Activated T-cell treated with anti-CD3 and anti-CD28 coated beads for 48 hours (primary cell): ENCODE measurements at places on chromosomes 12 and 14.

DNA sequence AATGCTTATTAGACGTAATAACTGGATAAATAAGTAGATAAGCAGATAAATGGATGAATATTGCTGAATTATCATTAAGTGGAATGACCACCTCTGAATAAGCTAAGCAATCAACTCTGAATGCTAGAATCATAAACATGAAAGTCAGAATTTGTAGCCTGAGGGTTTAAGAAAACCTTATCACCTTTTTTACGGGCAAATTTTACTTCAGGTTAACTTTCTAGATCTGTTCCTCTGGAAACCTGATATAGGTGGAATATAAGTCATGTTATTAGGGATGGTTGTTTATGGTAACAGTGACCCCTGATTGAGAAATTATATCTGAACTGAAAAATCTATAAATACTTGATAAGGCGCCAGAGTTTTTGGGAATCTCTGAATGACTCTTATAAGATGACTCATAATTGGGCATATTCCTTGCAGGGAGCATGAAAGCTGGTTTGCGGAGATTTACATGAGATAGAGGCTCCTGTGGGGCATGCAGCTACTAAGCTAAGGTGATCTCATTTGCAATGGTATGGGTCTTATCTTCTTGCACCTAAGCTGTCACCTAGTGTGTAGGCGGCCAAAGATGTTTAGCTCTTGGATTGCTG is 12.1 kb downstream of the SPX start:
- DNase-seq, result no peak

GRCh38 chr14:79493081-79493645 is 718.1 kb downstream of the DIO2 start:
- no peak for DNase-seq

- DNase-seq, result no peak
Measured at GRCh38 chr12:111238075-111238734, 130.7 kb downstream of the PHETA1 start.

DNA sequence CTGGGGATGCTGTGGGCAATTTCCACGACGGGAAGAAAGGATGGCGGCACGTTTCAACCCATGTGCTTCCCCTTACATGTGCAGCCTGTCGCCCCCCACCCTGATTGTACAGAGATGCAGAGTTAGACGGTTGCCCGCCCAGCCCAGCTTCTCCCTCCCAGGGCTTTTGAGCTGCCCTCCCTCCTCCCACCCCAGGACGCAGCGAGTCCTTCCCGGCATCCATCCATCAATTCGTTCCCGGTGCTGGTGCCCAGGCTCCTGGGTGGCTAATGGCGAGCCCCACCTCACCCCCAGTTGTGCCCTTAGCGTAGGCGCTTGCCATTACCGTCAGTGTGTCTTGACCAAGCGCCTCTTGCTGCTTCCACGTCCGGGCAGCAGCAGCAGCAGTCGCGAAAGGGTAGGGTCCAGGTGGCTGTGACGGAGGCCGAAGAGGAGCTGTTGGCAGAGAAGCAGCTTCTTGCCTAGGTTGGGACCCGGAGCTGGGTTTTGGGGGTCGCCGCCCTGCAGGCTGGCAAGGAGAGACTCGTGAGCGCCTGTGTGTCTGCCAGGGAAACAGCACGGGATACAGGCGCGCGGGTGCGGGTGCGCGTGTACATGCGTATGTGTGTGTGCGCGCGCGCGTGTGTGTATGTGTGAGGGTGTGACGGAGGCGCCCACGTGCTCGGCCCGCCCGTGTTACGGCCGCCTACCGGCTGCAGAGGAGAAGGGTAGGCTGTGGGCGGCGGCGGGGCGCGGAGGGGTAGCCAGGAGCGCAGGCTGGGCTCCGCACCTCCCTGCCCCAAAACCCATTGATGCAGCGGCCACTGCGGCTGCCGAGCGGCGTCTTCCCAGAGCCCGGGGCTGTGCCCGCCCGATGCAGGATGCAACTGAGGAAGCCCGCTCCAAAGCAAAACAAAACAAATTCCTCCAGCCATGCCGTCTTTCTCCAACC is at the start of gene SLC6A15:
Gene SLC6A15 (minus strand): TSS at position 602 of the 931 bp plus-strand sequence. CDS start 20,679 bp downstream, outside the sequence.
- DNase-seq, result peak; percentile 15

- DNase-seq, result no peak
Measured at GRCh38 chr14:93015064-93015463, 92.1 kb downstream of the CHGA start.

GRCh38 chr12:42706321-42706720 is 116.8 kb upstream of the PRICKLE1 start:
- no peak for DNase-seq
